Stimulated activated CD4-positive, alpha-beta T cell treated with anti-CD3 and anti-CD28 coated beads, TNF-alpha, amount 100 ng/mL, for 4 hours (primary cell): ENCODE measurements at places on chromosomes 7 and 10.

GRCh38 chr10:60549686-60550085 is 160.0 kb upstream of the ANK3 start:
- DNase-seq: no peak

- DNase-seq: no peak
Observed at GRCh38 chr7:80902019-80902418, 16.8 kb downstream of the SEMA3C start.

GRCh38 chr7:156948361-156948760 is 1.2 kb upstream of the NOM1 start:
- no peak for DNase-seq

DNA sequence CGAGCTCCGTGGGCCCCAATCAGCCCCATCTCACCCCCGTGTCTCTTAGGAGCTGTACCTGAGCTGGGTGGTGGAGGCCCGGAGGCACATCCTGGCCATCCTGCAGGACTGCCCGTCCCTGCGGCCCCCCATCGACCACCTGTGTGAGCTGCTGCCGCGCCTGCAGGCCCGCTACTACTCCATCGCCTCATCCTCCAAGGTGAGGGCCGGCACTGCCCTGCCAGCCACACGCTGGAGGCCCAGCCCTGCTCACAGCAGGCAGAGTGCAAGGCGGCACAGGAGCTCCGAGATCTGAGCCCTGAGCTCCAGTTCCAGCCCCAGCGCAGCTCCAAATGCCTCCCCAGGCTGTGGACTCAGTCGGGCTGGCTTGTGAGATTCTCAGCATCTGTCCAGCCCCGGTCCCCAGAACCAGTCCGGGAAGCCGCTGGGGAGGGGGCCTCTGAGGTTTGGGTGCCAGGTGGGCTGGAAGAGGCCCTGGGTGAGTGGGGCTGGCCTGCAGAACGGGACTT is 9.3 kb downstream of the TMEM120A start:
- DNase-seq: no peak

GRCh38 chr7:35036361-35037171 is 719 bp downstream of the DPY19L1 start:
- peak; percentile 4 for DNase-seq

DNA sequence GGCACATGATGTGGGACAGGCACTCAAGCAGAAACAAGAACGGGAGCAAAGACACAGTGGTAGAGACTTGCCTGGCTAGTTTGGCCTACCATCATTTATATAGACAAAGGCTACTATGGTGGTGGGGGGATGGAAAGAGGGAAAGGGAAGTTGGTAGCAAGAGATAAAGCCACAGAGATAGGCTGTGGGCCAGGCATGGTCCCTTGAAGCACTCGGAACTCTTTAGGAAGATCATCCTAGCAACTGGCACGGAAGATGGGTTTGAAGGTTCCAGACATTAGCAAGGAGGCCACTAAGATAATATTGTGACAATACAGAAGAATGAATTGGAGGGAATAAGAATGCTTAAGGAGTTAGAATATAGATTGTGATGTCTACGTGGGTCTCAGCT is 319.6 kb downstream of the ELMO1 start:
- DNase-seq: no peak

DNA sequence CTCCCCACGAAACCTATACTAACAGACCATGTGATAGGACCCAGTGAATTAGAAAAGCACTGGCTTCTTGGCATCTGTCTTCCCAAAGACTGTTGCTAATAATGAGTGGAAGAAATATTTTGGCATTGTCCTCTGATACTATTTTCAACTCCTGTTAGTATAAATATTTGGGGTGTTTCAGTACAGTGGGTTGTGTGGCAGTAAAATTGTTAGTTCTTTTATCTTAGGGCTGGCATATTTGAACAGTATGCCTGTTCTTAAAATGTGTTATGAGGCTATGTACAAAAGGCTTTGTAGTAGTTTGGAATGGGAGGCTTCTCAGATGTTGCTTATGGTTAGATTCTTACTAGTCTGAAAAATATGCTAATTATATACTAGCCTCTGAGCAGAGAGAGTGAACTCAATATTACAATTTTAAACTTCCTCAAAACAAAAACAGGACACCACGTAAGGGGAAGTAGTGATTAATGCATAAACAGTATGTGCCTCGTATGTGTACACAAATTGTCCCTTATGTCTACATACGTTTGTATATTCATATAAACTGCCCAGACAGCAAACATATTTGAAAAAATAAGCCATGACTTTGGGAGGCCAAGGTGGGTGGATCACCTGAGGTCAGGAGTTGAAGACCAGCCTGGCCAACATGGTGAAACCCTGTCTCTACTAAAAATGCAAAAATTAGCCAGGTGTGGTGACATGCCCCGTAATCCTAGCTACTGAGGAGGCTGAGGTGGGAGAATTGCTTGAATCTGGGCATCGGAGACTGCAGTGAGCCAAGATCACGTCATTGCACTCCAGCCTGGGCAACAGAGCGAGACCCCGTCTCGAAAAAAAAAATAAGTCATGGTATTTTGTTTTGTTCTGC is 115.4 kb downstream of the ARID5B start:
- DNase-seq: no peak

- no peak for DNase-seq
Observed at GRCh38 chr10:100350914-100351485, 4.0 kb downstream of the SCD start.

- no peak for DNase-seq
Observed at GRCh38 chr10:59301067-59301754, 61.1 kb downstream of the FAM13C start.

DNA sequence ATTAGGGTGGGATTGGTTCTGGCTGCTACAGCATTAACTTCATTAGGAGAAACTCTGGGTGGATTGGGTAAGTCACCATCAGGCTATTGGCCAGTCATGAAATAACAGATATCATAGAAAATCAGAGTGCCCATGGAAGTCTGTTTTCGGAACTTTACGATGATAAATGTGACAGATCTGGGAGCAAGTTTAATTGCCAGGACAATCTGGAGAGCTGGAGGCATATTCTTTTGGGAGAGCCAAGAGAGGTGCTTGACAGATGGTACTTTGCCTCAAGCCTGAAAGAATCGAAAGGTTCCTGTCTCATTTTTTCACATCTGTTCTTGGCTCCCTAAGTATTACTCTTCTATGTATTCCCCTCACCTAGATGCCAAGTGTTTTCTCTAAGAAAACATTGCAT is 369.9 kb downstream of the CNTNAP2 start:
- DNase-seq: no peak

GRCh38 chr10:43594944-43595589 is 11.2 kb upstream of the ZNF485 start:
- no peak for DNase-seq

DNA sequence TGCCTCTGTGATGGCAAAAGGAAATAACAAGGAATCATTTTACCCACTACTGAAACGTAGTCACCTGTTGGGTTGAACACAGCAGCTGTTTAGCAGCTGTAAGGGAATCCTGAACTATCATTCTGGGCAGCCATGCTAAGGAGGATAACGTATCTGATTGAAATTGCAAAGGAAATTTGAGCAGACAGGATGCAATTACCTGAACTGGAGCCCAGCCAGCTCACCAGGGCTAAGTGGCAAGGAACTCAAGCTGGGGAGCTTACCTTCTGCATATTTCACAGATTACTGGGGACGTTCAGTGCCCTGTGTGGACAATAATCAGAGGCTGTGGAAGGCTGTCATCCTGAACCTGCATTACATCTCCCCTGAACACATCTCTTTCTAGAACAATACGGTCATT is 650.5 kb downstream of the SORCS3 start:
- DNase-seq: no peak

GRCh38 chr10:59085054-59085453 is 91.4 kb upstream of the PHYHIPL start:
- no peak for DNase-seq

GRCh38 chr10:129870961-129871621 is 93.0 kb downstream of the EBF3 start:
- no peak for DNase-seq

DNA sequence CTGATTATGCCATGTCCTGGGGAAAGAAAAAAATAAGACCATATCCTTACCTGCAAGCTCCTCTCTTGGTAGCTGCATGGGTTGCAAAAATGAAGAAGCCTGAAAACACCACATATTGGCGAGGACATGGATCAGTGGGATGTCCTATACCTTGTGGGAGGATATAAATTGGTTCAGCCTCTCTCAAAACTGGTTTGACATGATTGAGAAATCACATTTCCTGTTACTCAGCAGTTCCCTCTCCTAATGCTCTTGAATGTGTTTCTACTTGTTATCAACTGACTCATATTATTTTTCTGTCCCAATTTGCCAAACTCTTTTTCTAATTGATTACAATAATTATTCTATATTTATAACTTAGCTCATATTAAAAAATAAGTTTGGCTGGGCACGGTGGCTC is 380.2 kb downstream of the EXOC4 start:
- no peak for DNase-seq

DNA sequence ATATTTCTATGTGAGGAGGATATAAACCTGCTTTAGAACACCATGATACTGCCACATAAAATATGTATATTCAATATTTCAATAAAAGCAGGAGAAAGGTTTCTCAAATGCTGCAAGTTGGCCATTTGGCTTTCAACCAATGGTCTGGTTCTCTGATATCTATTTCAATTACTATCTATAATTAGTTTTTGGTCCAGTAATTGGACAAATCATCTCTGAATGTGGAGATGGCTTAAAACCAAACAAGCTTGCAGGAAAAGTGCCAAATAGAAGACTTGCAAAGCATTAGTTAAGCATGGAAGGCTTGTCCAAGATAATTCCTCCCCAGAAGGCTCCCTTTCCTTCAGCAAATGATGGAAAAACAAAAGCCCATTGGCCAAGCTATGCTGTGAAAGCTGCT is 140.1 kb downstream of the CPEB3 start:
- DNase-seq: no peak

DNA sequence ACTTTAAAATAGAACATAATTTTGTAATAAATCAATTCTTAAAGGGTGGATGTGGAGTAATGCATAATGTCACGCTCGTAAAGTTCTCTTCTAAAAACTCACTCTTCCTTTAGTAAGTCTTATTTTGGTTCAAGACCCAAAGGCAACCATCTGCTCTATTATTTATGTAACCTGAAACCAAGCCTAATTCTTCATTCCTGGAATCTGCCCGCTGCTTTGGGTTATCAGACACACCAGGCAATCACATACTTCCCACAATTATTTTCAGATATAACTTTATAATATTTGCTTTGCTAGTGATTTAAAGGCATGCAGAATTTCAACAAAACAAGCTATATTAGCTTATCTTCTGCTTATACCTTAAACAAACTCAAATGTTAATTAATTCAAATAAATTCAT is 39.0 kb downstream of the RAB11FIP2 start:
- DNase-seq: no peak

GRCh38 chr7:101516851-101517250 is 112.2 kb downstream of the MYL10 start:
- no peak for DNase-seq

- DNase-seq: no peak
Observed at GRCh38 chr10:115514895-115515294, 421.7 kb downstream of the ATRNL1 start.

- DNase-seq: no peak
Observed at GRCh38 chr10:28970231-28970630, 292.9 kb downstream of the BAMBI start.

DNA sequence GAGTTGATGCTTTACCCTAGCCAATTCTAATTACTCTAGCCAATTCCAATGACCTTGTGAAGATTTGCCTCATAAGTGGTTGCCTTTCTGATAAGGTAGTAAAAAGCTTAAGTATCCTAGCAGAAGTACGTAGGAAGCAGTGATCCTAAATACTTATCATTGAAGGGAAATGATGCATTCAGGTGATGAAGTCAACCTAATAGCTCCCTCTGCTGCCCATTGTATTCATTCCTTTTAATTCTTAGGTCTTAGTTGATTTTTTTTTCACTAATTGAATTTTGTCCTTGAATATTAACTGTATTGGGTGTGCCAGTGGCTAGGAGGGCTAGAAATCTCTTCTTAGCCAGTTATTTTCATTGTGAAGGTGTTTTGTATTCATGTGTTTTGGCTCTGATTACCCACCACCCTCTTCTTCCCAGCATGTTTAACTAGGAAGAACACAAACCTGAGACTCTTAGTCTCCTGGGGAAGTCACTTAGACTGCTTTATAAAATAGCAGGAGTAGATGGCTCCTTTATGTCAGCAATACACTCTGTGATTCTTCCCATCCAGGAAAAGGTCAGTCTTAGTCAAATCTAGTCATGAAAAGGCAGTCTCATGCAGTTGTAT is 46.3 kb downstream of the PLEKHA8 start:
- DNase-seq: no peak

GRCh38 chr10:61398366-61399129 is 54.6 kb downstream of the TMEM26 start:
- DNase-seq: no peak

DNA sequence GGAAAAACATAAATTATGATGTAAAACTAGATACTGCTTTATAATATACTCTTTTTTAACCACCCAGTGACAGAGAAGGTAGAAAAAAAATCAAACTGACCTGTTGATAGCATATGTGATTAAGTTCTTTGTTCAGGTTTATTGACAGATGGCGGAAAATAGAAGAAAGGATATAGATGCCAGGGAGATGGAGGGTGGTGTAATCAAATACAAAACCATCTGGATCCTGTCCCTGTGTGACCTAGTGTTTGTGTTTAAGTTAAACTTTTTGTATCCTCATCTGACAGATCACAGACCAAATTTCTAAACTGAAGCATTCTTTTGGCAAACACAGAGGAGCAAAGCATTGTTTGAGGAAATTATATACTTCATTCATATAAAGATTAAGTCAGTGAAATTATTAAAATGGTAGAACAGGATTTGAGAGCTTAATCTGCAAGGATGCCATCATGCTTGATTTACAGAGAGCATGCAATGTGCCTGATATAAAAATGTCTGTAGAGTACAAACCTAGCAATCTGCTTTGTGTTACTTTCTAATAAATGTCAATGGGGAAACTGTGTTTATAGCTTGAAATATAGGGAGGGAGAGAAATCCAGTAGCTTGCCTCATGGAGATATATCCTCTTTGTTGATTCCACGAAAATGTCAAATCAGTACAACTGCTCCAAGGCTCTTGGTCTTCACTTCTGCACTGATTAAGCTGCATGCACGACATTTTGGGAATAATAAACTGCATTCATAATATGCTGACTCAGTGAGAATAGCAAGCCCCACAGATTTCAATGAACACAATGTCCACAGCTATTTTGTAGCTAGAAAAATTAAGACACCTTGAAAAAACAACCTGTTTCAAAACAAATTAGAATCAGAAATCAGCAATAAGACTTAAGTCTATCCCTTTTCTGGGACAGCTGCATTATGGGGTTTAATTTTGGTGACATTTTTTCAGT is 39.0 kb downstream of the SEM1 start:
- no peak for DNase-seq
